ENCODE measurements at places on chromosomes 2 and 18. TPM values are rescaled to one million over a fixed set of nuclear protein-coding genes. Genes with fewer than 3 reads are reported as not detected.

C18orf54 gene
- total RNA-seq, result 1.8 TPM

DNAH6 gene
- 0.36 TPM for total RNA-seq

SLC35F6 gene
- 82.8 TPM for total RNA-seq

GRCh38 chr18:72826736-72827135 is 41.1 kb downstream of the NETO1 start:
- DNase-seq, result no peak

DNA sequence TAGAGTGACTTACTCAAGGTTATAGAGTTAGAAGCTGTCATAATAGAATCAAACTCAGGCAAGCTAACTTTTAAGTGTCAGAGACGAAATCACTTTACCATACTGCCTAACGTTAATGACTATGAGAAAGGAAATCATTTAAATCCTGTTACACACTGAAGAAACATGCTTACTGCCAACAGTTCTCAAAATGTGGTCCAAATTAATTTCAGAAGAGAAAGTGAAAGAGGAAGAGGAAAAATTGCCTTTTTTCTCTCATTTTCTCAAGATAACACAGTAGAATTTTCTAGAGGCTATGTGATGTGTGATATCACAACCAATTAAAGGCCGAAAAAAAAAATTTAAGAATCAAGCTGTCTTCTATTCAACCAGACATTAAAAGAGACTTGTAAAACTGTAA is 1362.7 kb upstream of the CHAC2 start:
- peak; percentile 72 for DNase-seq

- peak; percentile 83 for DNase-seq
Measured at GRCh38 chr2:42025151-42025582, 22.7 kb upstream of the PKDCC start.

- peak; percentile 13 for DNase-seq
Measured at GRCh38 chr18:13376841-13377351, 158.3 kb downstream of the LDLRAD4 start.

GRCh38 chr2:44163777-44164176 is 4.9 kb upstream of the PPM1B start:
- no peak for DNase-seq

DNA sequence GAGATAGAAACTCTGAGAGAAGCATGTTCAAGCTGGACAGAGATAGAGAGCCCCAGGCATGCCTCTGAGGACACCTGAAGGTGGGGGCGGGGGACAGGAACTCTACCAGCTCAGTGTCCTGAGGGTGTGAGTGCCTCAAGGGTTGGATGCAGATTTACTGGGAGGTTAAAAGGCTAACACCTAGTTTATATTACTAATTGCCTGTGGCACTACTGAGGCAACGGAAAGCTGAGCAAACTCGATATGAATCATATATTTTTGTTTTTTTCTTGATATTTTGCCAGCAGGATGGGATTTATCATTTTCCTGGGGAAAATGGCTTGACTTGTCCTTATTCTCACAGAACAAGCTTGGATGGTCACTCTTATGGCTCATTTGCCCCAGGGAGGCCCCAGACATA is 319.5 kb downstream of the ALK start:
- no peak for DNase-seq

DNA sequence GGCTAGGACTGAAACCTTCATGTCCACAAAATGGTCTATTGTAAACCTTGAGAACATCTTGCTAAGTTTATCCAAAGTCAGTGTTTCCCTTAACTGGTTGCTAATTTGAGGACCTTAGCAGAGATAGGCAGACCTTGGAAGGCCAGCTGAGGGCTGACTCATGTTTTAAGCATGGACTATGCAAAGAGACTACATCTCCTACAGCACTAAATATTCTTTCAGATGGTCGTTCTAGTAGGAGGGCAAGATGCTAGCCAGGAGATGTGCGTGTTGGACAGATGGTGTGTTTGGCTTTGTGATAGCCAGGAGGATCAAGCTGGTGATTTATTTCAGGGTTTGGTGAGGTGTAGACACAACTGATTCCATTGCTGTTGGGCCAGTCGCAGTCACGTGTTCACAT is 75.8 kb downstream of the NRP2 start:
- DNase-seq, result peak; percentile 82

- peak; percentile 95 for DNase-seq
Measured at GRCh38 chr2:120863661-120864320, 128.1 kb downstream of the GLI2 start.

- DNase-seq, result peak; percentile 45
Measured at GRCh38 chr2:55047677-55048299, 2.5 kb downstream of the RTN4 start.

Data from osteoblast (primary cell).